ENCODE measurements at places on chromosomes 2 and 18. TPM values are rescaled to one million over a fixed set of nuclear protein-coding genes. Genes with fewer than 3 reads are reported as not detected.

The TDRD15 gene
- total RNA-seq, result 0.59 TPM

The LTBP1 gene
- 17.4 TPM for total RNA-seq

The RMC1 gene
- total RNA-seq, result 23.9 TPM

The ELOA2 gene
- total RNA-seq, result not detected
